Uterine smooth muscle cell (primary cell): ENCODE measurements at places on chromosomes 2 and 18. TPM values are rescaled to one million over a fixed set of nuclear protein-coding genes. Genes with fewer than 3 reads are reported as not detected.

The GPR75 gene
- total RNA-seq, result 1.1 and 1.4 TPM in 2 replicates

The ZNF142 gene
- 8.5 and 9.7 TPM in 2 replicates for total RNA-seq

The ANKRD62 gene
- not detected in 2 replicates for total RNA-seq

The IL36B gene
- not detected in 2 replicates for total RNA-seq

The DNAJC5G gene
- not detected in 2 replicates for total RNA-seq

The CHPF gene
- total RNA-seq, result 187 and 327 TPM in 2 replicates

The INHBB gene
- total RNA-seq, result not detected in 2 replicates

The BCS1L gene
- 36.5 and 49.9 TPM in 2 replicates for total RNA-seq

The IGFBP5 gene
- total RNA-seq, result 201 and 731 TPM in 2 replicates

The GATA6 gene
- total RNA-seq, result 5.5 and 15.2 TPM in 2 replicates

The NBEAL1 gene
- total RNA-seq, result 48.6 and 66.0 TPM in 2 replicates

The CFC1 gene
- not detected in 2 replicates for total RNA-seq

The MYO5B gene
- under 0.01 and 0.11 TPM in 2 replicates for total RNA-seq

The MAL gene
- not detected in 2 replicates for total RNA-seq

The SPOPL gene
- total RNA-seq, result 20.9 and 21.4 TPM in 2 replicates

The POTEI gene
- total RNA-seq, result not detected in 2 replicates

The HSPE1 gene
- total RNA-seq, result 140 and 252 TPM in 2 replicates

The VRK2 gene
- total RNA-seq, result 20.4 and 31.4 TPM in 2 replicates

The ATRAID gene
- 140 and 237 TPM in 2 replicates for total RNA-seq

The SLC11A1 gene
- 0.11 and 0.25 TPM in 2 replicates for total RNA-seq

The SKA1 gene
- total RNA-seq, result 9.9 and 24.3 TPM in 2 replicates

The FN1 gene
- total RNA-seq, result 2,380 and 5,716 TPM in 2 replicates

The TBR1 gene
- not detected in 2 replicates for total RNA-seq

The UGT1A10 gene
- 0.11 TPM in 1 of 2 replicates, not detected in the other for total RNA-seq

The MAB21L4 gene
- total RNA-seq, result under 0.01 TPM in 1 of 2 replicates, not detected in the other

The SAG gene
- not detected in 2 replicates for total RNA-seq

The GALNT14 gene
- 0.33 and 1.2 TPM in 2 replicates for total RNA-seq

The SMC6 gene
- 27.2 and 36.1 TPM in 2 replicates for total RNA-seq

The NYAP2 gene
- not detected in 2 replicates for total RNA-seq

The GALR1 gene
- under 0.01 TPM in 1 of 2 replicates, not detected in the other for total RNA-seq
